Smooth muscle cell of the pulmonary artery (primary cell): ENCODE measurements at places on chromosomes 12 and 14. TPM values are rescaled to one million over a fixed set of nuclear protein-coding genes. Genes with fewer than 3 reads are reported as not detected.

Gene KRT78
- total RNA-seq, result not detected in 2 replicates

Gene KLHL33
- total RNA-seq, result 0.03 and 0.07 TPM in 2 replicates

Gene KLRG1
- total RNA-seq, result 0.50 and 0.78 TPM in 2 replicates

Gene GRIN2B
- total RNA-seq, result not detected in 2 replicates

Gene IL22
- total RNA-seq, result not detected in 2 replicates

Gene RERG
- total RNA-seq, result 0.65 and 2.1 TPM in 2 replicates

Gene TWF1
- 129 and 147 TPM in 2 replicates for total RNA-seq

Gene CD69
- not detected in 2 replicates for total RNA-seq

Gene KRT73
- not detected in 2 replicates for total RNA-seq

Gene EPS8
- total RNA-seq, result 117 and 237 TPM in 2 replicates

Gene LRRIQ1
- total RNA-seq, result 0.17 and 0.20 TPM in 2 replicates

Gene KRT82
- not detected in 2 replicates for total RNA-seq

Gene TAS2R9
- not detected in 2 replicates for total RNA-seq

Gene TAS2R42
- not detected in 2 replicates for total RNA-seq

Gene SAMD15
- total RNA-seq, result 1.4 and 1.7 TPM in 2 replicates

Gene KRT83
- not detected in 2 replicates for total RNA-seq

Gene OAS3
- total RNA-seq, result 5.1 and 5.5 TPM in 2 replicates

Gene RNFT2
- 6.1 and 6.6 TPM in 2 replicates for total RNA-seq

Gene KRT86
- total RNA-seq, result 5.0 and 8.7 TPM in 2 replicates

Gene CEP170B
- 19.5 and 43.3 TPM in 2 replicates for total RNA-seq

Gene SMIM41
- 0.07 and 0.10 TPM in 2 replicates for total RNA-seq

Gene NID2
- 183 and 734 TPM in 2 replicates for total RNA-seq

Gene PLEKHD1
- total RNA-seq, result under 0.01 and 0.07 TPM in 2 replicates

Gene ATL1
- 4.0 and 6.0 TPM in 2 replicates for total RNA-seq

Gene TPH2
- total RNA-seq, result not detected in 2 replicates

Gene SOAT2
- not detected in 2 replicates for total RNA-seq

Gene OLR1
- total RNA-seq, result 0.33 TPM in 1 of 2 replicates, not detected in the other

Gene SENP1
- 11.0 and 11.4 TPM in 2 replicates for total RNA-seq

Gene C12orf60
- 0.59 and 0.72 TPM in 2 replicates for total RNA-seq

Gene EFS
- total RNA-seq, result 4.7 and 15.0 TPM in 2 replicates

Gene CD9
- 364 and 415 TPM in 2 replicates for total RNA-seq

Gene DEPDC4
- total RNA-seq, result 0.46 and 1.1 TPM in 2 replicates

Gene CLBA1
- total RNA-seq, result 9.6 and 12.1 TPM in 2 replicates
